CD4-positive, CD25-positive, alpha-beta regulatory T cell (primary cell): ENCODE measurements at places on chromosomes 1 and 21.

DNA sequence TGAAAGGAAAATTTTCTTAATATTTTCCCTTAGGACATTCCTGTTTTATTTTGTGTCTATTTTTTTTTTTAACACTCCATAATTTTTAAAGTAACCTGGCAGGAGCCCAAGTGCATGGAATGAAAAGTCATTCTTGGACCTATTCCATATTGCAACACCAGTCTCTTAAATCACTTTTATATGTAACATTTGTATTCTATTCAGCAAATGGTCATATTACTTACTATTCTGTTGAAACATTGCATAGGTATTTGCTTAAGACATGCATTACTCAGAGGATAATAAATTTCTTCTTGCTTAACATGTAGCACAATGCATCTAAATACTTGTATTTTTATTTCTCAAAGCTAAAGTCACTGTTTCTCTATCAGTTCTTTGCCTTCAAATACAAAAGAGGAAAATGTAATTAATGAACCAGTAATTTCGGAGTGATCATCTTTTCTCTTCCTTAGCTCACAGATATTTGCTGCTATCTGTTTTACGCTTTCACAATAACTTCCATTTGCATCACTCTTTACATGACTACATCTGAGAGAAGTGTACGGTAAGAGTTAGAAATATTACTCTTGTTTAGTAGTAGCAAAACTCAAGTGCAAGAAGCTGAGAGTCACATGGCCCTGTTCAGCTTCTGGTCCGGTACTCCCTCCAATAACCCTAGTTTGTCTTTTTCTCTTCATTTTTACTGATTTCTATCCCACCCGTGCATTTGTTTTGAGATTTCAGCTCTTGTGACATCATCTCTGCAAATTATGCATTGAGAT lies 394.8 kb downstream of the USP25 start:
- no peak for DNase-seq

GRCh38 chr1:18803151-18803791 lies 56.2 kb downstream of the TAS1R2 start:
- DNase-seq, result no peak

DNA sequence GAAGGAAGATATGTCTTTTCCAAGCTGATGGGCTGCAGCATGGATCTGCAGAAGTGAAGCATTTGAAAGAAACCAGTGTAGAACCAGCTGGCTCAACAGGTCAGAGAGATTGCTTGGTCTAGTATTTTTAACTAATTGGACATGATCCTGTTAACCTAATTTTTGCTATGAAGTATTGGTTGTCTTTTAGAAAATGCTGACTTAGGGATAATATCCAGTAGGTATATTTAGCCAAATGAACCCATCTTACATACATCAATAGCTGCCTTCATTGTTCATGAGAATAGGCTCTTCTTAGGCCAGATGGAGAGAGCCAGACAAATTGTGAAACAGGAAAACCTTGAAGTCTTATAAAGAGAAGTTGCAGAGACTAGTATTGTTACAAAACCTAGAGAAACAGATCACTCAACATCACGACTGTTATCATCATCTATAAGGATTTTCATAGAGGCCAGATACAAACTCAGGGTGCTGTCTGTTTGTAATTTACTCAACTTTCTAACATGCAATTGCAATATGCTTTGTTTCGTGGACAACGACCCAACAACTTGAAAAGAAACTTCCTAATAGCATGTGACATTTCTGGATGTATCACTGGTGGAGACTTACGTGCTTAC lies 148.2 kb downstream of the DISC1 start:
- DNase-seq, result no peak

DNA sequence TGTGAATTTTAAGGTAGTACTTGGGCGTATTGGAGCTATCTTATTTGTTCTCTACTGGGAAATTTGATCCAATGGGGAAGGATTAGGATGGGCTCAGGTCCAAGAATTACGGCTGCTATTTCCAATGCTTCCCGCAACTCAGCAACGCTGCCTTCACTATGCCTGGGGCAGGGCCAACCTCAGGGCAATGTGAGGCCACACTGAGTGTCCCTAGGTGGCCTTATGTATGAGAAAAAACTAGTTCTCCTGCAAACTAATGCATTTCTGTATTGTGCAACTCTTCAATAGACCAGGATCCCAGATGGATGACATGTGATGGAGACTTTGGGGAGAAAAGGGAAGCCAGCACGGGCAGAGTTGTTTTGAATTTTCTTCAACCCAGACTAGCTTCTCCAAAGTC lies 168.1 kb downstream of the DUSP10 start:
- no peak for DNase-seq

- no peak for DNase-seq
Measured at GRCh38 chr21:34973685-34974084, 75.4 kb downstream of the RUNX1 start.

GRCh38 chr1:203373002-203373401 lies 22.1 kb upstream of the FMOD start:
- DNase-seq, result no peak

- DNase-seq, result no peak
Measured at GRCh38 chr1:107748531-107748930, 216.4 kb downstream of the VAV3 start.

GRCh38 chr1:61743431-61743705 lies 1.1 kb downstream of the PATJ start:
- no peak for DNase-seq

- no peak for DNase-seq
Measured at GRCh38 chr1:210445931-210446330, 117.2 kb downstream of the HHAT start.

- DNase-seq, result no peak
Measured at GRCh38 chr1:48785869-48786268, 9.2 kb upstream of the BEND5 start.

GRCh38 chr1:24151175-24151533 lies 8.2 kb upstream of the IL22RA1 start:
- DNase-seq, result no peak

GRCh38 chr1:6123083-6123482 lies 57.0 kb downstream of the CHD5 start:
- no peak for DNase-seq

GRCh38 chr1:75811211-75811981 lies 14.7 kb downstream of the MSH4 start:
- no peak for DNase-seq

DNA sequence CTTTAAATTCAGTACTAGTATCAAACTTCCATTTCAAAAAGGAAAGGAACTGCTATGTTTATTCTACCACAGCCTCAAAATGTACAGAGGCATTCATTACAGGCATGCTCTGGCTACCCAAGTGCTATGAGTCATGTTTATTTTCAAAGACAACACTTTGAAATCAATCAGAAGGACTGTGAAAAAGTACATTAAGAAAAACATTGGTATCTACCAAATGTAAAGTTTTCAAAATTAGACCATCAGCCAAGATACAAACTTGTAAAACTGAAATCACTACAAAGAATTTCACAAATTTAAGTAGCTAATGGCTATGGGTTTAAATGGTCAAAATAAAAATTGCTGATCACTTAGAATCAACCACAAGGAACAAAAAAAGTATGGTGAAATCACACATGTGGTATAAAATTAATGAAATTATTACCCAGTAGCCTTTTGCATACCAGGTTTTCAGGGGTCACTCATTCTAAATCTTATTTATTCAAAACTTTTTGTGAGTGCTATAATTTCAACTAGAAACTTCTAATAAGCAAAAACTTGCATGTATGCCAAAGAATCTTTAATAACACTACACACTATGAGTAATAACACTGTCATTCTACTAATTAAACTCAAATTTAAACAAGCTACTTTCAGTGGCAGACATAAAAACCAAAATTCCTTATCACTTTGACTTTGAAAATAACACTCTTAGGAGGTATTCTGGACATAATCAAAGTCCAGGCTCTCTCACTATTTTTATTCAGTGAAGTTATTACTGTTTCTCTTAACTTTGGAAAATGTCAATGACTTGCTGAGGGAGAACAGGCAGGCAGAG lies 49.2 kb downstream of the ENAH start:
- DNase-seq, result no peak

- DNase-seq, result no peak
Measured at GRCh38 chr1:93566227-93566626, 115.4 kb downstream of the BCAR3 start.

- DNase-seq, result peak; percentile 30
Measured at GRCh38 chr1:9413071-9413876, 120.6 kb downstream of the SPSB1 start.

DNA sequence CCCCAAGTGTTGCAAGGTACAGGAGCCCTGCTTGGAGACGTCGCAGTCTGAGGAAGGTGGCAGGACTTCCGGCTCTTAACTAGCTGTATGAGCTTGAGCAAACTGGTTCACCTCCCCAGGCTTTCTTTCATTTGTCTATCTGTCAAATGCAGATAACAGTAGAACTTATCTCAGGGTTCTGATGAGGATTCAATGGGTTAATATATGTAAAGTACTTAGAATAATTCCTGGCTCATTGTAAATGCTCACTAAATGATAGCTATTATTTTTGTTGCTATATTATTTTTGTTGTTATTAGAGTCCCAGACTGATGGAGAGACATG lies 108.5 kb upstream of the IPO9 start:
- no peak for DNase-seq

DNA sequence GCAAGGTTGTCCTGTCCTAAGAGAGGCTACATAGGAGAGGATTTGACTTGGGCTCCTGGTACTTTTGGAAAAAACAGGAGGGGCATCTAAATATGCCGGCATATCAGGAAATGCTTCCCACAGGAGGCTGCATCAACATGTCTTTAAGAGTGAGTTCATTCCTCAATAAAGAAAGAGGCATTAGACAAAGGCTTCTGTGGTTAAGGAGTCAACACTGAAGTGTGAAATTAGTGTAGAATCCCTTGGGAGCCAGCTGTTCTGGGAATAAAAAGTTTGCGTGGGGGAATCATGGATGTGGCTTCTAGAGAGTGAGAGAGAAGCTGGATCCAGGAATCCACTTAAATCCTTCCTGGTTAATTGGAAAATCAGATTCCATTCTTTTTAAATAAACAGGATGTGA lies 69.5 kb downstream of the DNM3 start:
- no peak for DNase-seq

- DNase-seq, result no peak
Measured at GRCh38 chr1:3348196-3348865, 106.1 kb upstream of the ARHGEF16 start.

DNA sequence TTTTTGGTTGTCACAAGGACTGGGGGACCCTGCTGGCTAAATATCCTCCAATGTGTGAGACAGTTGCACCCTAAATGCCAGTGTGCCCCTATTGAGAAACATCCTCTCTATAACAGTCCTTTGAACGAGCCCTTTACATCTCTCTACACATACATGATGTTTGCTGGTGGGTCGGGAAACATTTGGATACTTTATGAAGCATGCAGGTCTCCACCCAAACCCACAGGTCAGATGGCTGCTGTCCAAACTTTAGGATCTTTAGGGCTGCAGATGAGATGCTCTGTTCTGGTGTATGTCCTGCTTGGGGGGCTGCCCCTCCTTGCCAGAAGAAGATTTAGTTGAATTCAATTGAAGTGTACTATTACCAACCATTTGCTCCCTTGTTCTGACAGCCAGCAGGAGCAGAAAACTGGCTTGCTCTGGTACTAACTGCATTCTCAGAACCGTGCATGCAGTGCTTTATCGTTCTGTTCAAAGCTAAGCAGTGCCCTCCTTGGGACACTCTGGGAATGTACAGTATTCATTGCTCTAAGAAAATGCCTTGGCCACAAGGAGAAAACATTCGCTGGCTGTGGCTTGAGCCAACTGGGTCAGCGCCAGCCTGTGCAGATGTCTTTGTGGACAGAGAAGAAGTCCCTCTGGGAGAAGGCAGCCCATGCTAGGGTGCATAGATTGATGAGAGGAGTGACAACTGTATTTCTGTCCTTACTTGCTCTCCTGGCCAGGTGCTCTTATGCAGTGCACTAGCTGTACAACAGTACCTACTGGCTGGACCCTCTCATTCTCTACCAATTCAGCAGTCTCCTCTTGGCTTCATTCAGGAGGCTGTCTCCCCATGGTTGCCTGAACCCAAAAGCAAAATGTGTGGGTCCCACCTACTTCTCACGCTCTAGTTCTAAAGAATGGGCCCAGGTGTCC lies 61.4 kb upstream of the DIRAS3 start:
- no peak for DNase-seq

DNA sequence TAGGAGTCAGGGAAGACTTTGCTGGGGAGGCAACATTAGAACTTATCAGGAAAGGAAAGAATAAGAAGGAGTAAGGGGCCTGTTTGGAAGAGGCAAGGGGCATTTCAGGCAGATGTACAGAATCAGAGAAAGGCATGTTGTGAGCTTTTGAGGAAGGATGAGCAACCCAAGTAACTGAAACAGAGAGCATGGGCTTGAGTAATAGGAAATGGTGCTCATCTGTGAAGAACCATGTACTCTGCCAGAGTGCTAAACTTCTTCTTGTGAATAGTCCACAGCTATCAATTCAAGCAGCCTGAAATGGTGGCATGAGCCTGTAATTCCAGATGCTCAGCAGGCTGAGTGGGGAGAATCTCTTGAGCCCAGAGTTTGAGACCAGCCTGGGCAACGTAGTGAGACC lies 19.2 kb upstream of the PIGK start:
- DNase-seq, result no peak

- peak; percentile 51 for DNase-seq
Measured at GRCh38 chr1:93180723-93181613, at the start of gene CCDC18. Gene CCDC18 (plus strand): TSS chr1:93180724. CDS start chr1:93183362, 2,638 bp downstream.

GRCh38 chr1:205545991-205546390 lies 41.5 kb downstream of the CDK18 start:
- no peak for DNase-seq

- no peak for DNase-seq
Measured at GRCh38 chr21:15121655-15122120, 56.9 kb upstream of the NRIP1 start.

- DNase-seq, result no peak
Measured at GRCh38 chr1:90134175-90134955, 139.5 kb downstream of the ZNF326 start.

GRCh38 chr21:31872452-31873274 lies at the start of gene HUNK:
Gene HUNK (plus strand): TSS chr21:31873020. CDS start chr21:31873675, 655 bp downstream.
- no peak for DNase-seq
